ENCODE measurements at places on chromosomes 6 and 20.

DNA sequence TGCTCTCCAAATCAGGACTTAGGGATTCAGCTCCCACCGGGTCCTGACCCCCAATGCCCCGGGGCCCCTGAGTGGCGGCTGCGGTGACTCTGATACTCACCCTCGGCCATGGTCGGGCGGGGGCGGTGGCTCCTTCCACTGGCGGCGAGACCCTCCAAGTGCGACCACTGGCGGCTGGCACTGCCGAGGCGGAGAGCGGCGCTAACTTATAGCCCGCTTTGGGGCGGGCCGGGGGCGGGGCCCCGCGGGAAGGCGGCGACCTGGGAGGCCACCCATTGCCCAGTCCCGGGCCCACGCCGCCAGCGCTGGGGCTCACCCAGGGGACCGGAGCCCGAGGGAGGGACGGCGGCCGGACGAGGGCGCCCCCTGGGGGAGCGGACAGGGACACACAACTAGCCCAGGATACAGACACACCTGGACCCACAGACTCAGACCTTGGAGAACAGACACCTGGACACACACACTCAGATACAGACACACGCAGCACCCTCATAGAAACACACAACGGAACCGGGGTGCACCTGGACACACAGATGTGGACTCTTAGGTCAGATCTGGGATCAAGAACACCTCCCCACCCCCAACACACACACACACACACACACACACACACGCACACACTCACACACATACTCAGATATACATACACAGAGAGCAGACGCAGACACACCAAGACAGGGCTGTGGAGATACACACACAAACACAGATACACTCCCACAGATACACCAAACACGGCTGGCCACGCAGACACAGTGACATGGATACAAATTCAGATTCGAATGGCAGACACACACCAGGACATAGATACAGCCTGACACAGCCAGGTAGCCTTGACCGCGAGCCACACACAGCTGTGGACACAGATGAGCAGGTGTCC lies at the start of gene TGM2:
TSS of gene TGM2 (minus strand) at position 182 of the 877 bp plus-strand sequence. CDS start at position 110, 72 bp downstream.
- peak; percentile 40 for DNase-seq

GRCh38 chr20:16104783-16105182 lies 468.5 kb downstream of the KIF16B start:
- no peak for DNase-seq

DNA sequence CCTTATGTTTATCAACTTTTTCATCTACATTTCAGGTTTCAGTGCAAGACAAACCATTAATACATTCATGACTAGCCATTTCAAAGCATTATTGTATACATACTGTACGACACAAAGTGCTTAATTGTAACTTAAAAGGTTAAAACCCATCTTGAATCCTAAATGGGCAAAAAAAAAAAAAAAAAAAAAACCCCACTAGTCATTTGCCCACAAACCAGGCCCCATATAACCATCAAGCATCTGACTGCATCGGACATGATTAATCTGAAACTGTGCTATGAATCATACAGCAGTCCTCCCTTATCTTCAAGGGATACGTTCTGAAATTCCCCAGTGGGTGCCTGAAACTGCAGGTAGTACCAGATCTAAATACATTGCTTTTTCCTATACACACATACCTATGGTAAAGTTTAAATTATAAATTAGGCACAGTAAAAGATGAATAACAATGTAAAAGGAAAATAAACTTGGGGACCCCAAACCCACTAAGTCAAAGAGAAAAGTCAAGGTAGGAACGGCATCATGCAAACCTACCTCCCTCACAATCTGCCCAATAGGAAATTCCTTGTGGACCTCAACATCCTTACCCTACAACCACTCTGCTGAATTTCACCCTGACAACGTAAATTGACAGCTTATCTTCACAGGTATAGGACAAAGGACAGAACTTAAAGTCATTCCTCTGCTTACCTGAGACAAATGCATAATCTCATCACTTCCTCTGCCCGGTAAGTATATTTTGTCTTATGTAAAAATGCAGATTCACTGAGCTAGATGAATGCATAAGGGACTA lies 14.3 kb downstream of the B4GALT5 start:
- peak; percentile 66 for DNase-seq

GRCh38 chr20:43846516-43846905 lies 68.1 kb upstream of the TOX2 start:
- no peak for DNase-seq

- no peak for DNase-seq
Measured at GRCh38 chr6:11902527-11902926, 109.6 kb upstream of the HIVEP1 start.

GRCh38 chr20:63210011-63210605 lies 5.8 kb downstream of the YTHDF1 start:
- no peak for DNase-seq

- DNase-seq, result no peak
Measured at GRCh38 chr6:113979937-113980336, 9.0 kb upstream of the HDAC2 start.

GRCh38 chr6:108676555-108676954 lies 115.8 kb downstream of the FOXO3 start:
- DNase-seq, result peak; percentile 38

DNA sequence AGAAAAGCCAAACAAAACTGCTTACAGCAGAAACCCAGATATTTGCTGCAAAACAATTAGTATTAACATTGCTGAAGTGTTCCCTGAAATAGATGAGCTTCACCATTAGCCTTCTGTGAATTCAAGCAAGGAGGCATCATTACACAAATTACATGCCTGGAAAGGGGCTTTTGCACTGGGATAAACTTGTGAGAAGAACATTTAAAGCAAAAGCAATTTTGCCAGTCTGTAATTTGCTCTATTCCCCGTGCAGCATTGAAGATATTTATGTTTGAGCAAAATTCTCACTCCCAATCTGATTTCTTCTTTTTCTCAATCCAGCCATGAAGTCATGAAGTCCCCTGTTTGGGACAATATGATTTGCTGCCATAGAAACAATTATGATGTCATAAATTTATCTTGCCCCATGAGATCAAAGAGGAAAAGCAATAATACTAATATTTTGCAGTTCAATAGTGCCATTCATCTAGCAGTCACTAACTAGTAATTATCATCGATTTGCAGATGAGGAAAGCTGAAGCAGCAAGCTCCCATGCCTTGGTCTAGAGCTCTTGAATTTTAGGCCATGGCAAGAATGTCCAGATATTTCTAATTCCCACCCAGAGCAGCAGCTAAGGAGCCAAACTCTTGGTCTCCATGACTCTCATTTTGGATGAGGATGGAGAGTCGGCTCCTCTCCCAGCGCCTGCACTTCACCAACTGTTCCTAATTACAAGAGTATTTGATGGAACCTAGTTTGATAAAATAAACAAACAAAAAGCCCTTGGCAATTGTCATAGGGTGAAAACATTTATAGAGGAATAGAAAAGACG lies 49.5 kb upstream of the CCN6 start:
- no peak for DNase-seq

- DNase-seq, result no peak
Measured at GRCh38 chr6:117401799-117402198, 23.9 kb downstream of the ROS1 start.

GRCh38 chr20:13099676-13100075 lies 90.9 kb downstream of the SPTLC3 start:
- DNase-seq, result no peak

DNA sequence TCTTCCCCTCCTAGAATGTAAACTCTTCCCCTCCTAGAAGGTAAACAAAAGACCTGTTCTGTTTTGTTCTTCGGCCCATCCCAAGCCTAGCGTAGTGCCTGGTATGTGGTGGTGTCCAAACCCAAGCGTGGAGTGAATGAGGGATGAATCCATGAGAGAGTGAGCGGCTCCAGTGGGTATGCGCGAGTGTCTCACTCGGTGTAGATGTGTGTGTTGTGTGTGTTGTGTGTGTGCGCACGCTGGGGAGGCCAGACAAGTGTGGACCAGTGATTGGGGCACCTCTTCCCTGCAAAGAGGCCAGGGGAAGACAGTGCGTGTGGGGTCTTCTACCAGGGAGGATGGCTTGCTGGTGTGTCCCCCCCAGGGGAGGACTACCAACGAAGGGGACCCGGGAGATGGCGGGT lies 392 bp upstream of the SLC2A10 start:
- DNase-seq, result no peak

- DNase-seq, result peak; percentile 93
Measured at GRCh38 chr6:140485740-140486449, 1111.4 kb upstream of the CITED2 start.

GRCh38 chr6:40642837-40643236 lies 55.7 kb upstream of the LRFN2 start:
- no peak for DNase-seq

DNA sequence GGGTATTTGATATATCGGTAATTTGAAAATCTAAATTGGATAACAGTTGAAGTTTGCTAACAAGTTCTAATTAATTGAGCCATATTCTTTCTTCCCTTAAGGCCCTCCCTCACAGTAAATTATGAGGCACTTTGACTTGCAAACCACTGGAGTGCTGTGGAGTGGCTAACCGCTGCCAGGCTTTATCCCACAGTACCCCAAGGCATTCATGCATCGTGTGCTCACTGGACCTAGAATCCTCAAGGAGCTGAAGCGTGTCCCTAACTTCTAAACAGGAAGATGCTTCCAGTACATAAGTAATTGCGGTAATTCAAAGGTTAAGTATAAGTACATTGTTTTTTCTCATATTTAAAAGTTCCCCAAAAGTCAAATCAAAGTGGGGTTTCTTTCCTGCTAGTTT lies 499.9 kb downstream of the TFAP2A start:
- DNase-seq, result no peak

GRCh38 chr20:1430004-1430451 lies 36.6 kb downstream of the NSFL1C start:
- DNase-seq, result peak; percentile 66

DNA sequence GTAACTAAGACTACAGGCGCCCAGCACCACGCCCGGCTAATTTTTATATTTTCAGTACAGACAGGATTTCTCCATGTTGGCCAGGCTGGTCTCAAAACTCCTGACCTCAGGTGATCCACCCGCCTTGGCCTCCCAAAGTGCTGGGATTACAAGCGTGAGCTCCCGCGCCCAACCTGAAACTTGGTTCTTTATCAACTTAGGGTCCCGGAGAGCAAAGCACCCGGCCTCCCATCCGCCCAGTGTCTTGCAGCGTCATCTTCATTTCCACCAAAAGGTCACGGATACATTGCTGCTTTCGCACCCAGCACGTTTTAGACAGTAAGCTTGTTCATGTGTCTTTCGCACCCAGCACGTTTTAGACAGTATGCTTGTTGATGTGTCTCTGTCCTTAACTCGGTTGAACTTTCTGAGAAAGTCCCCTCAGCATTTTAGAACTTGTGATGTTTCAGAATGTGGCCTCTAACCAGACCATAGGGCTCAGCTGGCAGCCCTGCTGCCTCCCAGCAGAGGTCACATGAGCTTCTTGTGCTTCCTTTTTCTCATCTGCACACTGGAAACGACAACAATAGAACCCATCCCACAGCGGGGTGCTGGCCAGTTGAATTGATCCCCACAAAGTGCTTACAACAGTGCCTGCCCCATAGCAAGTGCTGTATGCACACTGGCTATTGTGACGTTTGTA lies 48.8 kb downstream of the PRR18 start:
- no peak for DNase-seq

GRCh38 chr6:45841062-45841461 lies 174.6 kb downstream of the CLIC5 start:
- DNase-seq, result no peak

GRCh38 chr6:89057759-89058158 lies 22.8 kb upstream of the PNRC1 start:
- no peak for DNase-seq

DNA sequence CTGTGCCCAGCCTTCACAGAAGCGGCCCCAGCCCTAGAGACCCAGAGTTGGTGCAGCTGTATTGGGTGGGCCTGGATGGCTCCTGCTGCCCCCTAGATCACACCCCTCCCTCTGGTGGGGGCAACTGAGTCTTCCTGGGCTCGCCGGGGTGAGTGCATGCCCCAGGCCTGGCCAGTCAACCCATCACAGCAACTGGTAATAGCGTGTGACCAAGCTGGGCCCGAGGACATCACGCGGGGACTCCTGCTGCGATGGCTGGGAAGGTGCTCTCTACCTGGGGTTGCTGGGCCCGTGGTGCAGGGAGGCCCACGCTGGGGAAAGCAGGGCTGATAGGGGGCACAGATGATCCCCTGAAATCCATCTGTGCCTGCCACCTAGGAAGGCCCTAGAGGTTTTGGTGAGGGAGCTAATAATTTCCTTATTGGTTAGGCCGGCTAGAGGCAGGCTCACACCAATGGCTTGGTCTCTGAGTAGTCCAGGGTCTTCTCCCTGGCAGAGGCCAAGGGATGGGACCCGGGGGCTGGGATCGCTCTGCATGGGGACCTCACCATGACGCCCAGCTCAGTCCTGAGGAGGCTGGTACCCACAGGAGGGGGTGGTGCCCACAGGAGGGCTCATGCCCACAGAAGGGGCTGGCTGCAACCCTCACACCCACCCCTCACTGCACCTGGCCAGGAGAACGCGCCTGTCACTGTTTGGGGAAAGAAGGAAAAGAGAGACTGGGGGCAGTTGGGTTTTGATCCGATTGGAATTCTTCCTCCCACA lies 103.9 kb downstream of the ASXL1 start:
- DNase-seq, result no peak

DNA sequence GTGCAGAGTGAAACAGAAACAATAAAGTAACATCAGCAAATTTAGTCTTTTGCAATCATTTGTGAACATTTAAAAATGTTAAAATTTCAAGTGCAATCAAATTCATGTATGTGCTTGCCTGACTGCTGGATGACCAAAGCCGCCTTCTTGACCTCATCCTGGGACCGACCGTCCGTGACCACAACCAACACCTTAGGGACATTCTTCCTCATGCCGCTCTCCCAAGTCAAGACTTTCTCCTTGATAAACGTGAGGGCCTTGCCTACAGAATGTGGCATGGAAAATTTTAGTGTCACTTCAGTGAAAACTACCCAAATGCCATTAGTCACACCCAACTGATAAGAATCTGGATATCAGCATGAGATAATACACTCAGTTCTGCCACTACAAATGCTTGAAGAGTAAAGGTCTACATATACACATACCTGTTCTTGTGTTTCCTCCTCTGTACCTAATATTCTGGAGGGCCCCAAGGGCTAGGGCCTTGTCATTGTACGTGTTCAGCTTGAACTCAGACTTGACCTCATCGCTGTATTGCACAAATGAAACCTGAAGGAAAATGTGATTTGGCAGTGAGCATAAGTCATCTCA lies 86.8 kb downstream of the COL12A1 start:
- DNase-seq, result no peak

GRCh38 chr6:42025066-42025844 lies 25.1 kb upstream of the TAF8 start:
- DNase-seq, result no peak

DNA sequence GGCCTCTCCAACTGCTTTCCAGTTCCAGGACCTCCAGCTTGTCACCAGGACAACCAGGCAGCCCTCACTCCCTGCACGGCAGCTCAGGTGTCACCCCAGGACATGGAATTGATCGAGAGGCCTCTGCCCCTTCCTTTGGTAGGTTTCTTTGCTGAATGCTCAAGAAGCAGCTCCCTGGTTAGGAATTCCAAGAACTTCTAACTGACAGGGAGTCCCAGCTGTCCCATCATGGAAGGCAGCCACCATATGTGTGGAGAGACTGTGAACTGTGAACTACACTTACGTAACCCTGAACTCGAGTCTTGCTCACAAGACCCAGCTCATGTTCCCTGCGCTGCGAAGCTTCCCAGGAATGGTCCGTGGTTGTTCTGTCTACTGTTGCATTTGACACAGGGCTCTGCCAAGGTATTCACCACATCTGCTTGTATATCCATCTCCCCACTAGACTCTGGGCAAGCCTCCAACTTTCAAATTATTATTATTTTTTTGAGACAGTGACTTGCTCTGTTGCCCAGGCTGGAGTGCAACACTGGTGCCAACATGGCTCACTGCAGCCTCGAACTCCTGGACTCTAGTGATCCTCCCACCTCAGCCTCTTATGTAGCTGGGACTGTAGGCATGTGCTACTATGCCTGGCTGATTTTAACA lies 35.7 kb downstream of the MGME1 start:
- DNase-seq, result peak; percentile 17

Data from fibroblast of skin of right quadriceps (primary cell).